Brain (organoid and tissue), 16 donors: ENCODE measurements at places on chromosomes 13 and 19.

- DNase-seq: no peak
Observed at GRCh38 chr13:101649488-101650126, 197.1 kb downstream of the ITGBL1 start.

- DNase-seq: no peak
Observed at GRCh38 chr13:114226088-114226487, 8.6 kb upstream of the CDC16 start.

DNA sequence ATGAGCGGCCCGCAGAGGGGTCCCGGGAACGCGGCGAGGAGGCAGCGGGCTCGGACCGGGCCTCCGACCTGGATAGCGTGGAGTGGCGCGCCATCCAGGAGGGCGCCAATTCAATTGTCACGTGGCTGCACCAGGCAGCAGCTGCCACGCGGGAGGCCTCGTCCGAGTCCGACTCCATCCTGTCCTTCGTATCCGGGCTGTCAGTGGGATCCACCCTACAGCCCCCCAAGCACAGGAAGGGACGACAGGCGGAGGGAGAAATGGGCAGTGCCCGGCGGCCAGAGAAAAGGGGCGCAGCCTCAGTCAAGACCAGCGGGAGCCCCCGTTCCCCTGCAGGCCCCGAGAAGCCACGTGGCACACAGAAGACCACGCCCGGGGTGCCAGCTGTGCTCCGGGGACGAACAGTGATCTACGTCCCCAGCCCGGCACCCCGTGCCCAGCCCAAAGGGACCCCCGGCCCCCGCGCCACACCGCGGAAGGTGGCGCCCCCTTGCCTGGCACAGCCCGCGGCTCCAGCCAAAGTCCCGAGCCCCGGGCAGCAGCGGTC, 10.7 kb downstream of the C19orf25 start:
- DNase-seq: no peak

DNA sequence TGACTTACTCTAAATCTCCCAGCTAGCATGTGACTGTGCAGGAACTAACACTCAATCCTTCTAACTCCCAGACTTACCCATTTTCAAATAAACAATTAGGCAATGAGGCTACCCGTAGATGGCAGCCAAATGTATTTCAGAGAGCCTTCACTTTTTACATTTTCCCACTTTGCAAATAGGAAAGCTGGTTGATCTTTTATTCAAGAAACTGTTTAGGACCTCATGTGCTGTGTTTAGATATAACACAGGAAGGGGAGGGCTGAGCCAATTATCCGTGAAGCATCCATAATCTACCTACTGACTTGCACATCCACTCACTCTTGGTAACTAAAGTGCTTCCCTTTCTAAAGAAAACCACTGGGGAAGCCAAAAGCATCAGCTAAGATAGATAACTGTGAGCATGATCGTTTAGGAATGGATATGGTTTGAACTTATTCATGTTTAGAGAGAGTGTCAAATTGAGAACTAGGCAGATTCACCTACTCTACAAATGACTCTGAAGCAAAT, 33.4 kb downstream of the MBNL2 start:
- no peak for DNase-seq

DNA sequence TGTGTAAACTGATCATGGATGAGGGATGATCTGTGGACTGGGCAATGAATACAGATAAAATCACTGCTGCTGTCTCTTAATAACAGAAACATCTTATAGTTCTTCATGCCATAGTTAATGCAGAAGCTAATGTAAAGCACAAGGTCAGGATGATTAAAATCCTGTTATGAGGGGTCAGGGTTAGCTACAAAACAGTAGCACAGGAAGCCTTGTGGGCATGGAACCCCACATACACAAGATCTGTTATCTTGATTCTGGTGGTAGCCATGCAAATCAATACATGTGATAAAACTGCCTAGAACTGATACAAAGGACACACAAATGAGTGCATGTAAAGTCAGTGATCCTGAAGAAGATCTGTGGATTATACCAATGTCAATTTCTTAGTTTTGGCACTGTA, 96.4 kb downstream of the KLF12 start:
- no peak for DNase-seq

- DNase-seq: no peak
Observed at GRCh38 chr13:113784645-113785024, 25.6 kb downstream of the TMEM255B start.

GRCh38 chr19:43310221-43310620, 40.9 kb upstream of the PSG9 start:
- DNase-seq: no peak

DNA sequence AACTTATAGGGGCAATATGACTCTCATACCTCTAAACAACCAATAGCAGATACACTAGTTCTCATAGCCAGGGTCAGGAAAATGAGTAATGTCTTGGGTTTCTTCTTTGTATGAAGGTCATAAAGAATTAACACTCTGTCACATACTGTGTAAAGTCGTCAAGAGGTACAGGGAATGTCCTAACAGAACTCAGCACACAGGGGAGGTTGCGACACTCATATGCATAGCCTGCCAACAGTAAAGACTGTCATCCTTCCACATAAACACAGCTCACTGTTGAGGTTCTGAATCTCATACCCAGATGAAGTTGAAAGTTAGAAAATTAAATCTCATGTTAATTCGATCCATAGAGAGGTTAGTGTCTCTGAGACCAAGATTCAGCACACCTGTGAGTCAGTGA, 34.2 kb upstream of the ZNF254 start:
- no peak for DNase-seq
